Stimulated activated CD8-positive, alpha-beta memory T cell treated with anti-CD3 and anti-CD28 coated beads, Interleukin-4, amount 100 ng/mL, for 1 hour (primary cell): ENCODE measurements at places on chromosomes 12 and 14.

- DNase-seq: no peak
These were observed 36.1 kb downstream of the DHX37 start for GRCh38 chr12:124952801-124953200.

DNA sequence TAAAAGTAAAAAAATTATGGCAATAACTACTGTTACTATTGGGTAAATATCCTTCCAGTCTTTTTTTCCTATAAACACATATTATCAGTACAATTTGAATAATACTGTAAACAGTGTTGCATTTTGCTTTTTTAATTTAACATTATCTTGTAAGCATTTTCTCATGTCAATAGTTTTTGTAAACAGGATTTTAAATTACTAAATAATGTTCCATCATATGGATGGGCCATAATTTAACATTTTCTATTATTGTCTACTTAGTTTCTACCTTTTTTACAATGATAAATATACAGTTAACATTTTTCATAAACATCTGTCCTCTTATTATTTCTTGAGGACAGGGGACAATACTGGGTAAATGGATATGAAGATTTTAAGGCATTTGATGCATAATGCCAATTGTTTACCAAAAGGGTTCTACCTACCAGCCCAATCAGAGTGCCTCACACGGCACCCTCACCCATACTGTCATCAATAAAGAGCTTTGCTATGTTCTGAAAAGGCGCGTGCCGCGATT is 759 bp upstream of the ACVR1B start:
- DNase-seq: no peak

DNA sequence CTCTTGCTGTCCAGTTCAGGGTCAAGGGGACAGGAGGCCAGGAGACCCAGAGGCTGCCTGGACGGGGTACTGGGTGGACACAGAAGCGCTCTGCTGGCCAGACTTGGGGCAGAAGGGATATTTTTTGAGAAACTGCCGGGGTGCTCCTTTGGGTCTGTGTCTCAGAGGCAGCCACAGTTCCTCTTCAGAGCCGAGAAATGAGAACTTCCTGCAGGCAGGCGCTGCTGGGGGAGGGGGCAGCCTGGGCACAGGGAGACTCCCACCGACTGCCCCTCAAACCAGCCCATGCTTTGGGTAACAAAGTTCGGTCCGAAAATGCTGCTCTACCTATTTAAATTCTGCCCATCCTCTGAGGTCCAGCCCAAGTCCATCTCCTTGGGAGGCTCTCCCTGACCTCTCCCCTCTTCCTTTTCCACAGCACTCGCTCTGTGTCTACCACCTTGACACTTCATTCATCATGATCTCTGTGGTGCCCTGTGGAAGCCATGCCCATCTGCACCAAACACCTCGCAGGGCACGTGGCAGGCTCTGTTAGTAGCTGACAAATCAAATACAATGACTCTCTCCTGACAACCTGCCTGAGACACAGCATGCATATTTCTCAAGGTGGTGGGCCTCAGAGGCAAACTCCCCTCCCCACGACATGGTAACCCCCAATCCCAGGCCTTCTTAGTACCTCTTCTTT is 16.4 kb downstream of the HDAC7 start:
- DNase-seq: no peak

DNA sequence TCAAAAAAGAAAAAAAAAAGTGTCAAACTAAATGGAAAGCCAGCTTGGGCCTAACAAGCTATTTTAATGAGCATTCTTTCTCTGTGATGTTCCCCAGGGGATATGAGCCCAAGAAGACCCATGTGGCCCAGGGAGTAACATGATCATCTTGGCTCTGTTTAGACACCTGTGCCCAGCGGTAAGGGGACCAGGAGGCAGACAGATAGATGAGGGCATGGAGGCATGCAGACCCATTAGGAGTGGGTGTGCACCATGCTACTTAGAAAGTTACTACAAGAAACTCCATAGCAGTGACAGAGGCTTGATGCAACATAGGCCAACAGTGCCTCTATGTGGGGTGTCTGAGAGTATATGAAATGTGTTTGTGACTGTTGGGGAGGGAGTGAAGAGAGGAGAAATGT is 3.1 kb upstream of the CREBL2 start:
- no peak for DNase-seq

GRCh38 chr14:76782115-76782884 is 21.0 kb downstream of the VASH1 start:
- no peak for DNase-seq

- DNase-seq: no peak
These were observed 25.4 kb upstream of the ALDH2 start for GRCh38 chr12:111741235-111741812.

DNA sequence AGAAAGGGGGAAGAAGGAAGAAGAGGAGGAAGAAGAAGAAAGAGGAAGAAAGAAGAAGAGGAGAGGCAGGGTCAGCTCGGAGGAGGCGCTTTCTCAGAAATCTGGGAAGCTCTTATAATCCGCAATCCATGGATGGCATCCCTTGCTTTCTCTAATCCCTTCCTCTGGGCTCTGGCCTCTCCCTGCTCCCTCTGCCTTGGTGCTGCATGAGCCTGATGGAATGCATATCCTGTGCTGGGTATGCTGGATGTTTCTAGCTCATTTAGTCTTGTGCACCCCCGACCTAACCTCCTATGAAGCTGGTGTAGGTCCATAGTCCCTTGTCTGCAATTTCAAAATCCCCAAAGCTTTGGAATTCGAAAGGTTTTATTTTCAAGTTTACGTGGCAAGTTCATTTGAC is 94.2 kb upstream of the MYL2 start:
- DNase-seq: no peak

DNA sequence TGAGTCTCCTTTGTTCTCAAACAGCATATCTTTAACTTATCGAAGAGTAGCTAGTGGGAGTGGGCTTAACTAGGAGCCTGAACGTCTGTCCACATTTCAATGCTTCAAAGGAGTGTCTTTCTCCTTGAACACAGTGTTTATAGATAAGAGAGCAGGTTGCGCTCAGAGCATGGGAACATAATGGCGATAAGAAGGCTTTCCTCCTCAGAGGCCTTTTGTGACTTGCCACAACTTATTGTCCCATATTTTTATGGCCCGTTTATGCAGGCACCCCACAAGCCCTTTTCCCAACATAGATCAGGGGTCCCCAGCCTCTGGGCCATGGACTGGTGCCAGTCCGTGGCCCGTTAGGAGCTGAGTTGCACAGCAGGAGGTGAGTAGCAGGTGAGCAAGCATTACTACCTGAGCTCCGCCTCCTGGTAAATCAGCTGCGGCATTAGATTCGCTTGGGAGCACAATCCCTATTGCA is 2.6 kb upstream of the DDX47 start:
- DNase-seq: no peak

- DNase-seq: no peak
These were observed 75.6 kb upstream of the USP44 start for GRCh38 chr12:95626854-95627253.

DNA sequence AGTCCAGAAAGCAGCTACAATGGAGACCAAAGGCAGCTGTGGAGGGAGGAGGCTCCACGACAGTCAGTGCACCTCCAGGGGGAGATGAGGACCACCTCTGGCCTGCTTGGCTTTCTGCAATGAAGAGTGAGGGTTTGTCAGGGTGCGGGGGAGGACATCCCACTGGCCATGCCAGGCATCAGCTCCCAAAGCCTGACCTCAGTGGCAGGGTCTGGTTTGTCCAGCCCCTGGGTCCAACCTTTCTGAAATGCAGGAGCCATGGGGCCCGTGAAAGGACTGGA is 35.2 kb downstream of the SLC6A12 start:
- no peak for DNase-seq

DNA sequence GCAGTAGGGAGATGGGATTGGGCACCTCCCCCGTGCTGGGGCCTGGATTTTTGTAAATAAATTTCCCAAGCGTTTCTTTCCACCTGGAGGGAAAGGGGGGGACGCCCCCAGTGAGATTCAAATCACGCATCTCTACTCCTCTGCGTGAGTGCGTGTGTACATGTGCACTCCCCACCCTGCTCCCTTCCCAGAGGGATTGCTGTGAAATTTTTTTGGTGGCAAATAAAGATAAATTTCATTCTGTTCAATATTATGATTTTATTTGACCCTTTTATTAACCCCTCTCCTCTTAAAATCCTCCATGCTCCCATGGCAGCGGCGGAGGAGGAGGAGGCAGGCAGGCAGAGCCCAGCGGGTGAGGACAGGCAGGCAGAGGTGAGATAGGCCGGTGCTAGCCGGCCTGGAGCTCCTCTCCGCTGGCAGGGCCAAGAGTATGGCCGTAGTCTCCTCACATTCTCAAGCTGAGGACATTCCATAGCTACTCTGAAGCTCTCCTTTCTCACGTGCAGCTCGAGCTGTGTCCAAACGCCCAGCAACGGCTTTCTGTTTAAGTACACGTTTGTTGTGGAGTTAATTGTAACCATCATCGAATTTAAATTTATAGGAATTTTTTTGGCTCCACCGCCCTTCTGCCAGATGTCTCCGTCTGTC is 1.5 kb upstream of the HOTAIR start:
- no peak for DNase-seq
